ENCODE measurements at places on chromosomes 2 and 18.

- peaks cover 52% of the 10 kb centered on the region for H3K4me1 ChIP-seq
- H3K4me3 ChIP-seq = no peak overlapping the region
- no peaks in the 10 kb centered on the region for H3K27me3 ChIP-seq
These were observed 16.7 kb upstream of the STAT1 start for GRCh38 chr2:191030521-191031154.

DNA sequence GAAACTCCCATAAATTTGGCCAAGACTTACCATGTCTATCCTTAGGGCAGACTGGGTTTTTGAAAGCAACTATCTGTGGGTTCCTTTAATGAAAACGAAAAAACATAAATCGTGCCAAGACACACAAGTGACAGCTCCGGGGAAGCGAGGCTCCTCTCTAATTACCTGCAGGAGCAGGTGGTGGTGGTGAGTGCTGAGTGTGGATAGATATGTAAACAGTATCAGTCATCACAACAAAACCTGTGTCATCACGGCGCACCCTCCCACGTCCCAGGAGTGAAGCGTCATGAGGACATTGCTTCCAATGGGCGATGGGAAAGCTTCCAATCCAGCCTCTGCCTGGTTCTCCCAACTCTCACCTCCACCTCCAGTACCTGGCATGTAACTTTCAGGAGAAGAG, 31.3 kb downstream of the ACKR3 start:
- no peak overlapping the region for H3K4me3 ChIP-seq
- no peaks in the 10 kb centered on the region for H3K27me3 ChIP-seq
- H3K36me3 ChIP-seq = no peaks in the 10 kb centered on the region
- no peak overlapping the region for H3K27ac ChIP-seq
- DNase-seq = no peak

DNA sequence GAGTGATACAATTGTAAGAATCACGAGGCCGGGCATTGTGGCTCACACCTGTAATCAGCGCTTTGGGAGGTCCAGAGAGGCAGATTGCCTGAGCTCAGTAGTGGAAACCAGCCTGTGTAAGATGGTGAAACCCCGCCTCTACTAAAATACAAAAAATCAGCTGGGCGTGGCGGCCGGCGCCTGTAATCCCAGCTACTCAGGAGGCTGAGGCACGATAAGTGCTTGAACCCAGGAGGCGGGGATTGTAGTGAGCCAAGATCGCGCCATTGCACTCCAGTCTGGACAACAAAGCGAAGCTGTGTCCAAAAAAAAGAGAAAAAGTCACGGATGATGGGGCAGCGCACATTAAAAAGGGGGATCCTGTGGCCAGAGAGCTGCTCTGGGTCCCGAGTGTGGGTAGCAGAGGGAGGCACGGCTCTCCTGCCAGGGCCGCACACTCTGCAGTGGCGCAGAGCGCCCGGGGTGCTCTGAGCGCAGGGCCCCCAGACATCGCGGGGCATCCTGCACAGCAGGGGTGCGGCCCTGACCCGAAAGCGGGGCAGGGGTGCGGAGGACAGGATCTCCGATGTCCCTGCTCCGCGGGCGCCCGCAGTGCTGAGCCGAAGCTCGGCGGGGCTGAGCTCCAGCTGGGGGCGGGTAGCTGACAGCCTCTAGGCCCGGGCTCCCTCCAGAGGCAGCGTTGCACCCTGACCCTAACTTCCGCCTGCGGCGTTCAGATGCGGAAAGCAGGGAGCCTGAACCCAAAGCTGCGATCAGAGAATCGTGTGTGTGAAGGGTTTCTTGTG, 30.4 kb upstream of the RAB6D start:
- no peaks in the 10 kb centered on the region for H3K4me1 ChIP-seq
- H3K4me3 ChIP-seq = no peak overlapping the region
- H3K27me3 ChIP-seq = no peaks in the 10 kb centered on the region
- H3K27ac ChIP-seq = no peak overlapping the region

DNA sequence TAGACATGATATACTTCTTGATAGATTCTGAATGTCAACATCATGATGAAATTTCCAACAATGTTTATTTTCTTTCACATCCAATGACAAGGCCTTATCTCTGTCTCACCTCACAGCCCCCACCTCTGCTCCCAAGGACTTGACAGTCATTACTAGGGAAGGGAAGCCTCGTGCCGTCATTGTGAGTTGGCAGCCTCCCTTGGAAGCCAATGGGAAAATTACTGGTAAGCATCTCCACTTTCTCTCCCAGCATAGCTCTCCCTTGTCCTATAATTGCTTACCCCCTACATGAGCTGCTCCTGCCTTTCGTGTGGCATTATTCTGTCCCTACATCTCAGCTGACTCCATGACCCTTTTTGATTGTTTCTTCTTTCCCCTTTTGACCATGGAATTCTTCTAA, 821.8 kb downstream of the MBD2 start:
- no peaks in the 10 kb centered on the region for H3K4me1 ChIP-seq
- H3K27me3 ChIP-seq = no peaks in the 10 kb centered on the region
- no peak for DNase-seq
- no peaks in the 10 kb centered on the region for H3K36me3 ChIP-seq
- no peak overlapping the region for H3K4me3 ChIP-seq
- no peak overlapping the region for H3K27ac ChIP-seq

- peaks cover 2% of the 10 kb centered on the region for H3K4me1 ChIP-seq
- no peaks in the 10 kb centered on the region for H3K36me3 ChIP-seq
- H3K4me3 ChIP-seq = no peak overlapping the region
- DNase-seq = no peak
- peaks cover 9% of the 10 kb centered on the region for H3K27me3 ChIP-seq
These were observed 7.1 kb downstream of the PKDCC start for GRCh38 chr2:42054714-42055430.

DNA sequence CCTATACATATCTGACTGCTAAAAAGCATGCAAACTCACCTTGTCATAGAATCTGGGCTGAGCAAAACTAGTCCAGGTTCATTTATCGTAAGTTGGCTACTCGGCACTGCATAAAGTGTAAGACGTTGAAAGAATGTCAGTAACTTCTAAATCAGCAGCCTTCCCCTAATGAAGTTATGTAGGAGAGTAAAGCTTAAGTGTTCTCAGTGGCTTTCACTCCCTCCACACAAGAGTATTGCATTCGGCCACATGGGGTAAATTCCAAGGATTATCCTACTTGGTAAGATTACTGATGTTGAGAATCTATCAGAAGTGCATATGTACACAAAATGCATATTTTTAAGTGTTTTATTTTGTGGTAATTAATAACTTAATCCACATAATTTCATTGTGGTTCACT, 130.1 kb downstream of the LCLAT1 start:
- H3K36me3 ChIP-seq = no peaks in the 10 kb centered on the region
- H3K4me1 ChIP-seq = no peaks in the 10 kb centered on the region
- no peak overlapping the region for H3K4me3 ChIP-seq
- no peak overlapping the region for H3K27ac ChIP-seq
- no peak for DNase-seq

- H3K27me3 ChIP-seq = no peaks in the 10 kb centered on the region
- H3K36me3 ChIP-seq = no peaks in the 10 kb centered on the region
- DNase-seq = no peak
- no peak overlapping the region for H3K27ac ChIP-seq
- peaks cover 3% of the 10 kb centered on the region for H3K4me1 ChIP-seq
- no peak overlapping the region for H3K4me3 ChIP-seq
These were observed 162.7 kb downstream of the CAMKMT start for GRCh38 chr2:44524347-44524926.

DNA sequence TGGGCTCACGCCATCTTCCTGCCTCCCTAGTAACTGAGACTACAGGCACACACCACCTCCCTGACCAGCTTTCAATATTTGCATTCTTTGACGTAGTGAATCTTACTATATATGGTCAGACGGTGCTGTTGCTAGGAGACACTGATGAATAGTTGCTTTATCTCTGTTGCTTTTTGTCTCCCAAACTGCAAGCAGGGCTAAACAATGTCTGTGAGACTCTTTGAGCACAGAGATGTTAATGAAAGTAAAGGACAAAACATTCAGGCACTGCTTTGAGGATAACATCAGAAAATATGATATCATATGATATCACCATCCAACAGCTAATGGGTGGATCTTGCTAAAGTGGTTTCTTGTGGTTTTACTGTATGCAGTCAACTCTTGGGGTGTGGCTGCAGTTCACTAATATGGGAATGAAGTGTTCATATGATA, 43.0 kb downstream of the EMILIN2 start:
- DNase-seq = no peak
- H3K27me3 ChIP-seq = no peaks in the 10 kb centered on the region
- no peak overlapping the region for H3K27ac ChIP-seq
- H3K36me3 ChIP-seq = peaks cover 78% of the 10 kb centered on the region
- no peak overlapping the region for H3K4me3 ChIP-seq
- peaks cover 10% of the 10 kb centered on the region for H3K4me1 ChIP-seq

DNA sequence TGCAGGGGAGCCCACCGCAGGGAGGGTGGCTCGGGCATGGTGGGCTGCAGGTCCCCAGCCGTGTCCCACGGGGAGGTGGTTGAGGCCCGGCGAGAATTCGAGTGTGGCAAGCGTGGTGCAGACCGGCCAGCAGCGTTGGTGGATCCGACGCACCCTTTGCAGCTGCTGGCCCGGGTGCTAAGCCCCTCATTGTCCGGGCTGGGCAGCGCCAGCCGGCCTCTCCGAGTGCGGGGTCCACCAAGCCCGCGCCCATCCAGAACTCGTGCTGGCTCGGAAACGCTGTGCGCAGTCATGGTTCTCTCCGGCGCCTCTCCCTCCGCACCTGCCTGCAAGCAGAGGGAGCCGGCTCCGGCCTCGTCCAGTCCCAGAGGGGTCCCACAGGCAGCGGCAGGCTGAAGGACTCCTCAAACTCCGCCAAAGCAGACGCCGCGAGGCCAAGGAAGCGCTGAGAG, 177.0 kb upstream of the SLC35G4 start:
- H3K36me3 ChIP-seq = no peaks in the 10 kb centered on the region
- no peak for DNase-seq
- no peaks in the 10 kb centered on the region for H3K27me3 ChIP-seq
- H3K4me3 ChIP-seq = no peak overlapping the region
- no peaks in the 10 kb centered on the region for H3K4me1 ChIP-seq
- no peak overlapping the region for H3K27ac ChIP-seq

DNA sequence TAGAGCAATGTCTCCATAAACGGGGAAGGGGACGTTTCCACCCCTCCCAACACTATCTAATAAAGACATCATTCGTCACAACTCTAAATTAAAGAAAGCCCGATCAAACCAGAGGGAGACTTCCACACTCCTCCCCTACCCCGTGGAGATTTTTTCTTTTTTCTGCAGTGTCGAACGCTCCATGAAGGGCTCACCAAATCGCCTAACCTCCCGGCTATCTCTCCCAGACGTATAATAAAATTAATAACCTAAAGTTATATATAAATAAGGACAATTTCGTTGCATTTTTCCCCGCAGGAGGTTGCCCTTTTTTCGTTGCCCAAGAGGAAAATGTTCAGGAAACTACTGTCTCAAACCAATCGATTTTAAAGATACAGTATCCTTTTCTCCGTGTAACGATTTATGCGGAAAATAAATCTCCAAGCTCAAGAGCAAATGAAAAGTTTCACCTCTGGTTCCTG, 2.4 kb downstream of the EVX2 start:
- peaks cover 91% of the 10 kb centered on the region for H3K27me3 ChIP-seq
- H3K27ac ChIP-seq = no peak overlapping the region
- H3K36me3 ChIP-seq = no peaks in the 10 kb centered on the region
- DNase-seq = no peak
- peaks cover 20% of the 10 kb centered on the region for H3K4me1 ChIP-seq

DNA sequence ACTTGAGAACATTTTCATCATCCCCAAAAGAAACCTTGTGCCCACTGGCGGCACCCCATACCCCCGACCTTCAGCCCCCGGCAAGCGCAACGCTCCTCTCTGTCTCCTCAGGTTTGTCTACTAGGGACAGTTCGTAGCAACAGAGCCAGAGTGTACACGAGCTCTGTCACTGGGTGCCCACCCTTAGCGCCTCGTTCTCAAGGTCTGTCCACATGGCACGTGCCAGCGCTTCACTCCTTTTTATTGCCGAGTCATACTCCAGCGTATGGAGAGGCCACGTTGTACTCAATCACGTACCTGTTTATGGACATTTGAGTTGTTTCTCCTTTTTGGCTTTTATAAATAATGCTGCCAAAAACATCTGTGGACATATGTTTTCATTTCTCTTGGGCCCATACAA, 30.3 kb upstream of the GPC1 start:
- no peaks in the 10 kb centered on the region for H3K4me1 ChIP-seq
- no peaks in the 10 kb centered on the region for H3K27me3 ChIP-seq
- no peak for DNase-seq
- no peak overlapping the region for H3K27ac ChIP-seq
- H3K4me3 ChIP-seq = no peak overlapping the region
- no peaks in the 10 kb centered on the region for H3K36me3 ChIP-seq

- H3K4me3 ChIP-seq = peak overlapping the region; percentile 93
- H3K36me3 ChIP-seq = no peaks in the 10 kb centered on the region
- no peaks in the 10 kb centered on the region for H3K27me3 ChIP-seq
- peak; percentile 25 for DNase-seq
- peaks cover 17% of the 10 kb centered on the region for H3K4me1 ChIP-seq
These were observed 617 bp downstream of the SRBD1 start for GRCh38 chr2:45610281-45611019.

GRCh38 chr2:195199864-195200263, 457.2 kb upstream of the SLC39A10 start:
- no peaks in the 10 kb centered on the region for H3K27me3 ChIP-seq
- H3K4me3 ChIP-seq = no peak overlapping the region
- H3K36me3 ChIP-seq = no peaks in the 10 kb centered on the region

DNA sequence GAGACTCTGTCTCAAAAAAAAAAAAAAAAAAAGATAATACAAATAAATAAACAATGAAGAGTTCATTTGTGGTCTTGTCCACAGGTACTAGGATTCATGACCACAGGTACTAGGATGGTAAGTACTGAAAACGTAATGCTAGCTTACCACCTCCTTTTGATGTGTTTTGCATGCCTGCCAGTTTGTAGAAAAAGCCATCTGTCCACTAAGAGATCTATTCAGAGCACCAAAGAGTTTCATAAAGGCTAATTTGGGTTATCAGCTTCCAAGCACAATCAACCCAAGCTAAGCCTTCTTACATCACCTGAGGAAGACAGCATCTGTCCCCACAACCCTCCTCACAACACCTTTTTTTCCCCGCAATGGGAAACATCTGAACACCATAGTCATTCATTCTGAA, 477.2 kb downstream of the ZEB2 start:
- no peaks in the 10 kb centered on the region for H3K27me3 ChIP-seq
- DNase-seq = no peak
- no peaks in the 10 kb centered on the region for H3K4me1 ChIP-seq
- H3K27ac ChIP-seq = no peak overlapping the region
- H3K36me3 ChIP-seq = no peaks in the 10 kb centered on the region

- H3K27me3 ChIP-seq = no peaks in the 10 kb centered on the region
- no peak overlapping the region for H3K4me3 ChIP-seq
- H3K4me1 ChIP-seq = peaks cover 30% of the 10 kb centered on the region
These were observed 44.1 kb upstream of the TTC39C start for GRCh38 chr18:23970161-23971096.

GRCh38 chr2:60152226-60152833, 401.1 kb downstream of the BCL11A start:
- no peak overlapping the region for H3K4me3 ChIP-seq
- H3K27me3 ChIP-seq = no peaks in the 10 kb centered on the region
- DNase-seq = peak; percentile 32
- no peaks in the 10 kb centered on the region for H3K36me3 ChIP-seq
- peaks cover 6% of the 10 kb centered on the region for H3K4me1 ChIP-seq

- DNase-seq = no peak
- no peak overlapping the region for H3K4me3 ChIP-seq
- H3K4me1 ChIP-seq = no peaks in the 10 kb centered on the region
- H3K27ac ChIP-seq = no peak overlapping the region
- no peaks in the 10 kb centered on the region for H3K36me3 ChIP-seq
- no peaks in the 10 kb centered on the region for H3K27me3 ChIP-seq
These were observed 16.0 kb upstream of the LDLRAD4 start for GRCh38 chr18:13202571-13202970.

All from CD14-positive monocyte (primary cell).